ENCODE measurements at places on chromosomes 1 and 21.

DNA sequence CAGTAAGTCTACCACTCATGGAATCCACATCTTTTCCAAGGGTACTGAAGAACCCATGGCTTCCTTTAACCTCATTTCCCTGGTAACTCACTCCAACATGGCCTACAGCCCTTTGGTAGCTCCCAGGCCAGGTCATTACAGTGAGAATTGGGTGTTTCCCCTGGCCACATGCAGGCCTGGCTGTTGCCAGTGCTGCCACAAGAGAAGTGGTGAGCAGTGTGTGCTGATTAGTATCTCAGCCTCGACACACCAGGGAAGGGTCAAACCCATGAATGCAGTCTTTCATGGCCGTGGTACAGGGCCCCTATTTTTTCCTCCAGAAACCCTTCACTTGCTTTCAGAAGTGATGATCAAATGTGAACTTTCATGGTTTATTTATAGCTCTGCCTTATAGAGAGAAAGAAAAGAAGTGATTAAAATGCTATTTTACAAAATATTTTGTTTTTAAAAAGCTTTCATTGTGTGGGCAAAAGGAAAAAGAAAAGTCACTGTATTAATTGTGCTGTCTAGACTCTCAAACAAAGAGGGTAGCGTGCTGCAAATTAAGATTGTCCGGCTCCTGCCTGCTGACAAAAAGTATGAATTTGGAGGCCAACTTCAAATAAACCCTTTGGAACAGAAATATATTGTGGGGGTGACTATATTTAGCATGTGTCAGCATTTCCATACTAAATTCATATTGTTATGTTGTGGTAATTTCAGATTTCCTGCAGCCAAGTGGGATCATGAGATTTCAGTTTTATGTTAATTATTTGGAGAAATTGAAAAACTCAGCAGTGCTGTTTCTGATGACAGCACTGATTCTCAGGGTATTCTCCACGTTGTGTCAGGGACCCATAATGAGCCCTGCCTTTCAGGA is 62.0 kb upstream of the HOOK1 start:
- no peaks in the 10 kb centered on the region for H3K36me3 ChIP-seq
- H3K4me1 ChIP-seq: peaks cover 46% of the 10 kb centered on the region
- no peaks in the 10 kb centered on the region for H3K27me3 ChIP-seq

- no peaks in the 10 kb centered on the region for H3K4me1 ChIP-seq
- no peaks in the 10 kb centered on the region for H3K27me3 ChIP-seq
These were observed 22.2 kb downstream of the DESI2 start for GRCh38 chr1:244675167-244675566.

DNA sequence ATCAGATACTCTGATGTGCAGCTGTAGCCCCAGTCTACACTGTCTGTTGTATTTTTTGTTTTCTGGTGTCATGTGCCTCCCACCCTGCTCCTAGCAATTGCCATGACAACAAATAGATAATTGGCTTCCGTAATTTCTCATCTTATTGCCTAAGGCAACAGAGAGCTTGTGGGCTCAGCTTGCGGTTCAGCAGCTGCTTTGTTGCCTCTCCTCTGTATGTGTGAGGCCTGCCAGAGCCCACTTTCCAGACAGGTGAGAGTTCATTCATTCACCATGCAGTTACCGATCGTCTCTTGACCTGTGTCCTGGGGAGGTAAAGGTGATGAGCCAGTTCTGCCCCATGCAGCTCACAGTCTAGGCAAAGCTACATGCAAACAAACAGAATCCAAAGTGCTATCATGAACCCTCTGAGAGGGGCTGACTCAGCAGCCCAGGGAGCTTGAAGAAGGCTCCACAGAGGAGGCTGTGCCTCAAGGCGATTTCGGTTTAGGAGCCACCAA is 11.9 kb downstream of the LGALS8 start:
- peaks cover 20% of the 10 kb centered on the region for H3K4me1 ChIP-seq
- DNase-seq: no peak
- peaks cover 41% of the 10 kb centered on the region for H3K36me3 ChIP-seq
- no peak overlapping the region for H3K4me3 ChIP-seq
- no peak overlapping the region for H3K27ac ChIP-seq

DNA sequence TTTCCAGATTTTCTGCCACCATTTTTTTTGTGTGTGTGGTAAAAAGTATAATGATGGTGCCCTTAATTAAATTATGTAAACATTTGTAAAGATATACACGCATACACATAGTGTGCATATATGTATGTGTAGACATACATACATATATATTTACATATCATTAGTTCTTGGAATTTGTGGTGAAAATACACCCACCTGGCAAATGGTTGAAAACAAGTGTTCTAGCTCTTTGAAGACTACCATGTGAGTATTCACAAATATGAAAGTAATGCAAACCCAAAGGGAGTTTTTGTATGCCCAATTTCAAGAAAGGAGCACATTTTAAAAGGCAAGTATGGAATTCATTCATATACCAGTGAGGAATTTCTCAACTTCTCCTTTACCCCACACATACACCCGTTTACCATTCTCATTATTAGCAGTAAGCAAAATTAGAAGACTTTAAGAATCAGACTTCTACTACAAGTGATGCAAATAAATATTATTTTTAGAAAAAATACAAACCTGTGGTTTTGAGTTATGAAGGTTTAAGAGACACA is 8.0 kb downstream of the RABGAP1L start:
- DNase-seq: no peak
- no peak overlapping the region for H3K4me3 ChIP-seq
- H3K36me3 ChIP-seq: no peaks in the 10 kb centered on the region

DNA sequence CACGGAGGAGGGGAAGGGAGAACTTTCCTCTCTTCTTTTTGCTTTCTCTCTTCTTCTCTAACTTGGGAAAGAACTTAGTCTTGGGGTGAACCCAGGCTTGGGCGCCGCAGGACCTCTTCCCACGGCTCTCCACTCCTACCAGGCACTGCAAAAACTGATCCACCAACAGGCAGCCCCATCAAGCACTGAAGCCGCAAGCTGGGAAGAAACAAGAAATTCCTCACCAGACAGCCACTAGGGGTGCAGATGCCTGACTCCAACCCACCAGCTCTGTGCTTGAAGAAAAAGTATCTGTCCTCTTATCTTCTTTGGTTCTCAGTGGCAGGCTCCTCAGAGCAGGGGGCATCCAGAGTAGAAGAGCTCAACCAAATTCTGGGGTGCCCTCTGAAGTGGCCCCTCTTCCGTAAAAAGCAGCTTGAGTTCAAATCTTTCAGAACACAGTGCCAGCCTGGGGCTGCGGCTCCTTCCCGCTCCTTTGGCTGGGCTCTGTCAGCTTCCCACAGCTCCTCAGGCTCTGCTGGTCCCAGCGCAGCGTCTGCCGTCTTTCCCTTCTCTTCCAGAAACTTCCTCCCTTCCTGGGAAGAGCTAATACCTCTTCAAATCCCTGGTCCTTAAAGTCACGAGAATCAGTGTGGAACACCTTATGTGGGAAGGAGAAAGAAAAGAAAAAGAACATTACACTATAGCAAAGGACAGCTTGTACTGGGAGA is 2.4 kb downstream of the SLC41A1 start:
- no peaks in the 10 kb centered on the region for H3K27me3 ChIP-seq
- H3K36me3 ChIP-seq: peaks cover 2% of the 10 kb centered on the region
- no peak for DNase-seq

- no peaks in the 10 kb centered on the region for H3K36me3 ChIP-seq
- no peak overlapping the region for H3K4me3 ChIP-seq
- H3K27me3 ChIP-seq: no peaks in the 10 kb centered on the region
- DNase-seq: no peak
- no peaks in the 10 kb centered on the region for H3K4me1 ChIP-seq
These were observed 12.7 kb upstream of the SDHB start for GRCh38 chr1:17066361-17067068.

DNA sequence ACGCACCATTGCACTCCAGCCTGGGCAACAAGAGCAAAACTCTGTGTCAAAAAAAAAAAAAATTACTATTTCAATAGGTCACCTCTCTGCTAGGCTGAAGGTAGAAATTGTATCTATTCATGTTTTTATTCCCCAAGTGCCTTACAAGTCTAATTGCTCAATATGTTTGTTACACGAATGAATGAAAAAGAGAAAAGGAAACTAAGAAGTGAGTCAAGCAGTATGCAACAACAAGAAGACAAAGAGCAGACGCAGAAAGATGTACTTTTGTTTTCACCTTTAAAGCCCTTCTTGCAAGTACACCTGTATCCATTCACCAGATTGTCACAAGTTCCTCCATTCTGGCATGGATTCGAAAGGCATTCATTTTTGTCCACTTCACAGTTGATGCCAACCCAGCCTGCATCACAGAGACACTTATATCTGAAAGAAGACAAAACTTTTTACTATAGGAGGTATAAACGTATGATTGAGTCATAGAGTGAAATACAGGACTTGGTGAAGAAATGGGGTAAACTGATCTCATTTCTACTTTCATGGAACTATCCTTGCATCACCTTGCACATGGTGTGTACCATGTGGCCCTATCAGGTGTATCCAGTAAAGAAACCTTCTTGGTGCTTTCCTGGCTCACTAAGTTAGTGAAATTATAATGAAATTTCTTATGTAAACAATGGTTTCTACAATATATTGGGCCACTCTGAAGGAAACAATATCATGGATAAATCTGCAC is 57.1 kb upstream of the ADAM30 start:
- H3K4me1 ChIP-seq: no peaks in the 10 kb centered on the region
- H3K27ac ChIP-seq: no peak overlapping the region
- no peaks in the 10 kb centered on the region for H3K27me3 ChIP-seq
- peaks cover 82% of the 10 kb centered on the region for H3K36me3 ChIP-seq
- no peak for DNase-seq

DNA sequence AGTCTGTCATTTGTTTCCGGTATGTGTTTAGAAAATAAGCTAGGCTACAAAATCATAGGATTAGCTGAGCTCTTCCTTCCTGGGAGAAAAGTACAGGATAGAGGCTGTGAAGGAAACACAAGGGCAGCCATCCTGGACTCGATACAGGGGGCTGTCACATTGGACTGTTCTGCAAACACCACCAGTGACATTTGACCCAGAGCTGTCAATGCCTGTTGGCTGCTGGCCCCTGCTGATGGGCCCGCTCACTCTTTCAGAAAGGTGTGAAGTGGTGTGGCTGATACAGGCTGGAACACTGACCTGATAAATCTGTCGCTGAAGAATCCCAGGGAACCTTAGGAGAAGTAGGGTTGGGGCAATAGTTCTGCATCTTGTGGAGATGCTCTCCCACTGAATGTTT is 183.1 kb downstream of the RHOU start:
- no peak for DNase-seq
- no peaks in the 10 kb centered on the region for H3K27me3 ChIP-seq
- H3K27ac ChIP-seq: no peak overlapping the region
- no peaks in the 10 kb centered on the region for H3K36me3 ChIP-seq
- no peak overlapping the region for H3K4me3 ChIP-seq

- no peaks in the 10 kb centered on the region for H3K36me3 ChIP-seq
- no peak overlapping the region for H3K4me3 ChIP-seq
- H3K4me1 ChIP-seq: no peaks in the 10 kb centered on the region
- no peak for DNase-seq
These were observed 109.0 kb downstream of the SDCCAG8 start for GRCh38 chr1:243364866-243365265.

GRCh38 chr1:1625404-1625775 is 6.6 kb upstream of the MMP23B start:
- H3K4me1 ChIP-seq: peaks cover 40% of the 10 kb centered on the region
- H3K4me3 ChIP-seq: no peak overlapping the region
- H3K27ac ChIP-seq: no peak overlapping the region
- H3K36me3 ChIP-seq: peaks cover 9% of the 10 kb centered on the region

- no peaks in the 10 kb centered on the region for H3K27me3 ChIP-seq
- no peak overlapping the region for H3K4me3 ChIP-seq
- H3K36me3 ChIP-seq: no peaks in the 10 kb centered on the region
- DNase-seq: no peak
- peaks cover 36% of the 10 kb centered on the region for H3K4me1 ChIP-seq
These were observed 93.2 kb downstream of the PLXNA2 start for GRCh38 chr1:208150833-208151458.

- peaks cover 78% of the 10 kb centered on the region for H3K4me1 ChIP-seq
- H3K27ac ChIP-seq: no peak overlapping the region
- no peak for DNase-seq
- no peaks in the 10 kb centered on the region for H3K27me3 ChIP-seq
These were observed 30.4 kb upstream of the HHAT start for GRCh38 chr1:210298296-210298695.

DNA sequence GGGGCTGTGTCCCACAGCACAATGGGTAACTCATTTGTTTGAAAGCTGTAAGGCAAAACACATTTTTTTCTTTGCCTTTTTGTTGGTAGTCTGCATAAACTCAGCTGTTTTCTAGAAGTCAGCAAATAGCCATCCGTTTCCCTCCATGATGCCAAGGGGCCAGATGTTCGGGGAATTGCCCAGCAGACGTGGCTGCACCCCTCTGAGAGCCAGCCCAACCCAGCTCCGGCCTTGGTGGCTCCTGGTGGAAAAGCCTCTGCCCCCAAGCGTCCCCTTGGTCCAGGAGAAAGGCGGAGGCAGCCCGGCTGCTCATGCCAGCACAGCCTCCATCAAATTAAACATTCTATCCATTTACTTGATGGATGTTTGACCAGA is 58.4 kb upstream of the ADARB1 start:
- H3K4me1 ChIP-seq: peaks cover 35% of the 10 kb centered on the region
- no peak overlapping the region for H3K4me3 ChIP-seq
- no peaks in the 10 kb centered on the region for H3K36me3 ChIP-seq
- H3K27me3 ChIP-seq: no peaks in the 10 kb centered on the region

GRCh38 chr1:205774198-205775014 is 876 bp downstream of the RAB29 start:
- peaks cover 7% of the 10 kb centered on the region for H3K36me3 ChIP-seq
- peak overlapping the region; percentile 75 for H3K27ac ChIP-seq
- H3K27me3 ChIP-seq: no peaks in the 10 kb centered on the region
- DNase-seq: no peak
- H3K4me3 ChIP-seq: peak overlapping the region; percentile 81

- DNase-seq: no peak
- no peaks in the 10 kb centered on the region for H3K27me3 ChIP-seq
- no peak overlapping the region for H3K27ac ChIP-seq
- H3K4me3 ChIP-seq: no peak overlapping the region
These were observed 271.2 kb downstream of the MATN1 start for GRCh38 chr1:30452170-30452569.

- H3K4me1 ChIP-seq: peaks cover 37% of the 10 kb centered on the region
- peak; percentile 93 for DNase-seq
- no peak overlapping the region for H3K4me3 ChIP-seq
- H3K27me3 ChIP-seq: no peaks in the 10 kb centered on the region
- H3K27ac ChIP-seq: peak overlapping the region; percentile 92
These were observed 57.8 kb downstream of the FOXO6 start for GRCh38 chr1:41418857-41419583.

DNA sequence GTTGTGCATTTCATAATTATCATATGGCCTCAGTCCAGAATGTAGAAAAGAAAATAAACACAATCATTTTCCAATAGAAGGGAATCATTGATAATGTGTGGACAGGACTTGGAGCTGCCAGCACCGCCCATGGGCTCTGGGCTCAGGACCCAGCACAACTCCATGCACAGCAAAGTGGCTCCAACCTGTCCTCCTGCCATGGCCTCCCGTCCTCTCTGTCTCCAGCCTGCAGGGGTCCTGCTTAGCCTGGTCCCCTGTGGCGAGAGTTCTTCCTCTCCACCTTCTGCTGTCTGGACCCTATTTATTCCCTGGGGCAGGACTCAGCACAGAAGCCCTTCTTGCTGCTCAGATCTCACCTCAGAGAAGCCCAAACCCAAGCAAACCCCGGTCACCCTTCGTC is 154.1 kb downstream of the CAMTA1 start:
- H3K27me3 ChIP-seq: peaks cover 7% of the 10 kb centered on the region
- no peak overlapping the region for H3K4me3 ChIP-seq
- no peaks in the 10 kb centered on the region for H3K36me3 ChIP-seq
- no peaks in the 10 kb centered on the region for H3K4me1 ChIP-seq

Data from suprapubic skin (tissue), 4 donors.